ENCODE measurements at places on chromosomes 11 and 22. TPM values are rescaled to one million over a fixed set of nuclear protein-coding genes. Genes with fewer than 3 reads are reported as not detected.

- no peak for DNase-seq
Measured at GRCh38 chr11:75267171-75267970, 26.8 kb downstream of the TPBGL start.

DNA sequence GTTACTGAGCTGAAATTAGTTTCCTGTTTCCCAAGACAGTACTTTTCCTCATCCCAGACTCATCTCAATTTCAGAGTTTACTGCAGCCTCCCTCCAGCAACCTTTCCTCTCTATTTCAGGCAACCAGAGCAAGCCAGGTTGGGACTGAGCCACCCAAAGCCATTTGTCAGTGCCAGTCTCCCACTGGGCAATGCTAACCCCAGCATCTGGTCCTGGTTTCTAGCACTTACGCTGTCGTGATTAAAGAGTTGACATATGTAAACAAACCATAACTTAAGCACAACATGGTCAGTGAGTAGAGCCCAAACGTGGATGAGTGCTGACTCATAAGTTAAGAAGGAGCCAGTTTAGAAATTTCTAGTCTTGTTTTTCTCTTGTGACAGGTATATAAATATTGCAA lies 119.6 kb upstream of the BLID start:
- DNase-seq, result peak; percentile 38

- peak; percentile 73 for DNase-seq
Measured at GRCh38 chr11:64742889-64743590, 902 bp downstream of the RASGRP2 start.

DNA sequence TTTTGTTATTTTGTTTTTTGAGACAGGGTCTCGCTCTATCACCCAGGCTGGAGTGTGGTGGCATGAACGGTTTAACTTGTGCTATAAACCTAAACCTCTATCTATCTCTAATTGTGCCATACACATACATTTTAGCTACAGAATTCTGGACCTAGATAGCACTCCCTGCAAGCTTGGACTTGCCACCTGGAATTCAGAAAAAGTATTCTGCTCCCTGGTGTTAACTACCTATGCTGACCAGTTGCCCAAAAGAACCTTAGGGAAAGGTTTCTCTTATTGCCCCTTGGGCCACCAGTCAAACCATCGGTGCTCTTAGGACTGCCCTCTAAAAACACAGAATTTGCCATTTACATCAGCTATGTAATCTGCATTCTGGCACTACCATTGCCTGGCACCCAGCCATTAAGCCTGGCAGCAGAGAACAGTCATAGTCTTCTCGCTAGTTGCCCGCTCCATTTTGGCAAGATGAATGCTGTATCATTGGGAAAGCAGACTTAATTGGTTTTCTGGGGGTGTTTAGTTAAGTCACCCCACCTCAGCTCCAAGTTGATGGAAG lies 55.3 kb downstream of the ETS1 start:
- no peak for DNase-seq

DNA sequence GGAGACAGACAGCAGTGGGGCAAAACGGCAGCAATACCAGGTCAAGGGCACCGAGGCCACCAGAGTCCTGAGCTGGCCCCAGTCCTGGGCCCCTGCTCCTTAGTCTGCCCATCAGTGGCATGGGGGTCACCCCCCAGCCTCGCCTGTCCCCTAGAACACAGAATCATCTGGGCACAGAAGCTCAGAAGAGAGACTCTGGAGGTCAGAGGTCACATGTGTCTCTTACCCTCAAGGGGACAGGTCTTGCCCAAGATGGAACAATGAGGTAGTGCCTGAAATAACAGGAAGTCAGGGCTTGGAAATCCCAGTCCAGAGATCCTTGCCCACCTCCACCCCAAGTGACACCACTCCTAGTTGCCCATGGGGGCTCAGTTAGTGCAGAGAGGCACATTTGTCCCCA lies 20.6 kb downstream of the PDE2A start:
- DNase-seq, result no peak

DNA sequence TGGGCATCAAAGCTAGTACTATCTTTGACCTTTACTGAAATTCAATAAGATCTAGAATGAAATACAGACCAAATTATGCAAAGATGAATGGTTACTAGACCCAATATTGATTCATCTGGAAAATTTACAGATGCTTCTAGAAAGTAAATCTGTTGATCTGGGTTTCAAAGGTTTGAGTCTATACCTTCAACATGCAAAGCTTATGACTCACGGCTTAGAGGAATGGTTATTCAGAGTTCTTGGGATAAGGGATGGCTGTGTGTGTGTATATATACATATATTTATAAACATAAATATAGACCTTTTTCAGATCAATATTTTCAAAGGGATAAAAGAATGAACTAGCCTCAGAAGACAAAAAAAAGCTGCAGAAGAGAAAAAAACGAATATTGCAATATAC lies 1.3 kb downstream of the SPTY2D1 start:
- no peak for DNase-seq

DNA sequence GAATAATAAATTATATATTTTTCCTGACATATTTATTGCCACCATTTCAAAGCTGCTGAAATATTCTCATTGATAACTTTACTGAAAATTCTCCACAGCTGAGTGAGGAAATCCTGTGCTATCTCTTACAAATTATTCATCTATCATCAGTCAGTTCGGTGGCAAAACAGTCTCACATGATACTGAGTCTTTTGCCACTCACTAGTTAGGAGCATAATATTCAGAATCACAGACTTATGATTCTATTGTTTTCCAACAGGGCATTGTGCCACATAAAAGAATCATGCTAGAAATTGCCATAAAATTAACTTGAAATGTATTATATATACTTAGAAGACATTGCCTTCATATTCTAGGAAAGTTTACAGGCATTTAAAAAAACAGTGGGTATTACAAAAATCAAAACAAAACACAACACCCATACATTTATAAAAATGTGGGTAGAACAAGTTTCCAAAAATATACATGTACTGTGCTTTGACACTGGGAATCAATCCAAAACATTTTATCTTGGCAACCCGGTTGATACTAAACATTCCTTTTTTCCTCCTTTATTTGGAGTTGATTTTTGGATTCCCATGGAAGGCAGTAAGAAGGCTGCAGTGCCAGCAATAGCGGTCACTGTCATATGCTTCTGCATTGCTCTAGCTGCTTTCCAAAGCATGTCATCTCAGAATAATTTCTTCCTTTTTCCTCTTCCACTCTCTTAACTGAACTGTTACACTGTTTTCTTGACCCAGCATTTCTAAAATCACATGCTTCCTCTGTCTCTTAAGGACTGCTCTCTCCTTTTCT lies 42.5 kb downstream of the ATG16L2 start:
- no peak for DNase-seq

DNA sequence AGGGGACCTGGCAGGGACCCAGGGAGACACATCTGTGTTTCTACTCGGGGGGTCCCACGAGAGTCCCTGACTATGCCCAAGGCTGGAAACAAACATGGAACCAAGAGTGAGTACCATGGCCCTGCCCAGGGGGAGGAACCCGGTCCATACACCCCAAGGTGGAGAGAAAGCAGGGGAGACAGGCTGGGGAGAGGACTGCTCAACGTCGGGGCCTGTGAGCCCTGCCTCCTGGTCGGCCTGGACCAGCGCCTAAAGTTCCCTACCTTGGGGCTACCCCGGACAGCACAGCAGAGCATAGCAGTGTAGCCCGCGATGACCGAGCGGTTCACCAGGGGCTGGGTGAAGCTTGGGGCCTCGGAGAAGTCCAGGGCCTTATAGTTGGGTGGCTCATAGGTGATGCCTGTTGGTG lies 20.2 kb downstream of the MYBPC3 start:
- no peak for DNase-seq

DNA sequence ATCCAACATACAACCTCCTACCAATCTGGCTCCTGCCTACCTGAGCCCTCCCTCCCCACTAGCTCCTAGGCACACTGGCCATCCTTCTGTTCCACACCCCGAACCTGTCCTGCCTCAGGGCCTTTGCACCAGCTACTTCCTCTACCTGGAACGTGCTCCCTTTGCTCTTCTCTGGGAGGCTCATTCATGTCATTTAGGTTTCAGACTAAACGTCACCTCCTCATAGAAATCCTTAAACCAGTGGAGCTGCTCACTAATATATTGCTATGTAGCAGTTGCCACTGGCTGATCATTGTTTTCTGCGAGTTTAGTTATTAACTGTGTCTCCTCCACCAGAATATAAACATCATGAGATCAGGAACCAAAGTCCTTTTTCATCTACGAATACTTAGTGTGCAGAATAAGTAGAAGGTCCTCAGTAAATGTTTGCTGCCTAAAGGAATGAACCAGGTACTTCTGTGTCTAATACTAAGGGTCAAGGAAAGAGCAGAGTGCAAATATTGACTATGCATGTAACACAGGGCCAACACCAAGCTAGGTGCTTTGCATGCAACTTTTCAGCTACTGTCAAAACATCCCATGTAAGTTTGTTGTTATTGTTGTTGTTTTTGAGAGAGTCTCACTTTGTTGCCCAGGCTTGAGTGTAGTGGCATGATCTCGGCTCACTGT lies 277.6 kb upstream of the SYN3 start:
- peak; percentile 34 for DNase-seq

UPK3A gene
- not detected for total RNA-seq

EFEMP2 gene
- 4.5 TPM for total RNA-seq
